ENCODE measurements at places on chromosomes 2 and 18. TPM values are rescaled to one million over a fixed set of nuclear protein-coding genes. Genes with fewer than 3 reads are reported as not detected.

GRCh38 chr2:181104512-181105115 is 124.2 kb downstream of the UBE2E3 start:
- DNase-seq: peak; percentile 16

AFF3 gene
- polyA plus RNA-seq: 4.1 TPM

DNA sequence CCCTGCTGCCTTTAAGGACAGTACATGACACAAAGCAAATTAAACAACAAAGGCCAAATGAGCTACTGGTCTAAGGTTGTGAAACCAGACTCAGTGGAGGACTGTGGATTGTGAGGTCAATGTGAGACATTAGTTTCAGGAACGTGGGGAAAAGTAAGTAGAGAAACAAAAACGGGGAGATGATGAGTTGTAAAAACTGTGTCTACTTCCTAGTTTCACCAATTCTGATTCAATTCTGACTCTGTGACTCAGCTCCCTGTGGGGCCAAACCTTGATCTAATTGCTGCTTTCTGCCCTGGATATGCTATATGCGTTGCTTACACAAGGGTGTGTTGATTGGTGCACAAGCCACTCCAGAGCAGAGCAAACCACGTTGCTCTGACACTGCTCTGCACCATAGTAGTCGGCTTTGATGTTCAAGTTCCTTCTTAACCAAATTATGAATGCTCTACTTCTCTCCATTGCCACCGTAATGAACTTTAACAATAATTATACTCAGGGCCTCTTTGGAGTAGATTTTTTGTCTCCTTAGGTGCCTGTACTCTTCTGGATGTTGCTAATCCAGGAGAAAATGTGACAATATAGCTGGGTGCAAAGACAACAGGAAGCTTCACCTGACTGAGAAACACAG is 1640.1 kb upstream of the CELF4 start:
- DNase-seq: no peak

- DNase-seq: peak; percentile 97
These were observed 98.3 kb upstream of the ID2 start for GRCh38 chr2:8583400-8584173.

GRCh38 chr18:3703732-3704176 is 253.8 kb downstream of the TGIF1 start:
- DNase-seq: peak; percentile 42

GRCh38 chr2:71834796-71835195 is 312.9 kb downstream of the CYP26B1 start:
- no peak for DNase-seq

TUBA3E gene
- polyA plus RNA-seq: not detected

- DNase-seq: no peak
These were observed 122.4 kb downstream of the SETBP1 start for GRCh38 chr18:44803019-44803650.

DNA sequence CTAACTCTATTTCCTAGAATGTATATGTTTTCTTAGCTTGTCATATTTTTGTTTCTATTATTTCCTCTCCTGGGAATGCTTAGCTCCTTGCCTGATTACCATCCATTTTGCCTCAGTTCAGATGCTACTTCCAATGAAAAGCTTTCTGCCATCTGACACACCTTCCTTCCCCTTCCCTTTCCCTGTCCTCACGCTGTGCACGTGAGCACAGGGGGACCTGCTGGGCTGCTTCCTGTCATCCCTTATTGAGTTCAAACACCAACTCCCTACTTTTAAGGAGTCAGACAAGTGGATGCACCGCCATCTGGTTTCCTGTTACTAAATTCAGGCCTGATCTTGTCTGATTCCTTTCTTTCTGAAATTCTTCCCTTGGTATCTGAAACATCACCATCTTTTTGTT is 2.4 kb upstream of the INO80C start:
- no peak for DNase-seq

KLF11 gene
- polyA plus RNA-seq: 25.3 TPM

DNA sequence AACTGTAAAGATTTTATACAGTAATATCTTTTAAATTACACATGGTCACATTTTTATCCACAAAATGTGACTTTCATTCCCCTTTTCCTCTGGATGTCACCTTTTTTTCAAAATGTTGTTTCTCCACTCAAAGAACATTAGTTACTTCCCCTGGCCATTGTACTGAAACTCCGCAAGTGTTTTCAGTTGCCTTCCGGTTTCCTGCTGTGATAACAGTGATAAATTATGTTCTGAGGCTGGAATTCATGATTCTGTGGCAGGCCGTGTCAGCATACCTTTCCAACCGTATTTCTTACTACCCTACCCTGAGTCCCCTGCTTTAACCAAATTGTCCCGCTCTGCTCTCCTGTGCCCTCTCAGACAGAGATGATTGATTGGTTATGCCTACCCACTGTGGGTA is 53.5 kb downstream of the MGAT5 start:
- no peak for DNase-seq

DNA sequence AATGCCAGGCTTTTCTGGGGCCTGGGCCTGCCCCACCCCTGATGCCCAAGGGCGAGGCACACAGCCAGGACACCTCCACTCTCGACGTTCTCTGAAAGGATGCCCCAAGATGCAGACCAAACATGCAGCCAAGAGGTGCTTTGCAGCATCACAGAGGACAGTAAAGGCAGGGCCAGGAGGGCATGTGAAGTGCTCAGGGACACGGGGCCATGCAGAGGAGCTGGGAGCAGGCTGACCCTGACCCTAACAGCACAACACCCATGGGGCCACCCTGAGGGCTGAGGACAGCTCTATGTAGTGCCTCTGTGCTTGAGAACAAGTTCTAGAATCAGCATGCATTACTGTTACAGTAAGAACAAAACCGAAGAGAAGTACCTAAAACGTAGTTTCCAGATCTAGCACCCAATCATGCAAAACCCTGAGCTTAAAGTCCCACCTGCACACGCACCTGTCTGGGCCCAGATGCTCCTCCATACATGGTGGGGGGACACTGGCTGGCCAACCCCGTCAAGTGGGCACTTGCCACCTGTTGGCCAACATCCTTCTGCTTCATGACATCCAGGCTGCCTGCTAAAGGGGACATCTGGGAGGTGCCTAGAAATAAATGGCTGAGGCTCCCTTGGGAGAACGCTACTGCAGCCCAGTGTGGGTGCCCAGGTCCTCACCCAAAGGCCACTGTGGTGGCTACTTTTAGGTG is 15.4 kb downstream of the HS6ST1 start:
- DNase-seq: no peak

AMMECR1L gene
- polyA plus RNA-seq: 3.1 TPM

GRCh38 chr2:144443837-144444817 is 75.8 kb downstream of the ZEB2 start:
- no peak for DNase-seq

- peak; percentile 91 for DNase-seq
These were observed 97.5 kb downstream of the STPG4 start for GRCh38 chr2:47057687-47058002.
